ENCODE measurements at places on chromosomes 4 and X.

DNA sequence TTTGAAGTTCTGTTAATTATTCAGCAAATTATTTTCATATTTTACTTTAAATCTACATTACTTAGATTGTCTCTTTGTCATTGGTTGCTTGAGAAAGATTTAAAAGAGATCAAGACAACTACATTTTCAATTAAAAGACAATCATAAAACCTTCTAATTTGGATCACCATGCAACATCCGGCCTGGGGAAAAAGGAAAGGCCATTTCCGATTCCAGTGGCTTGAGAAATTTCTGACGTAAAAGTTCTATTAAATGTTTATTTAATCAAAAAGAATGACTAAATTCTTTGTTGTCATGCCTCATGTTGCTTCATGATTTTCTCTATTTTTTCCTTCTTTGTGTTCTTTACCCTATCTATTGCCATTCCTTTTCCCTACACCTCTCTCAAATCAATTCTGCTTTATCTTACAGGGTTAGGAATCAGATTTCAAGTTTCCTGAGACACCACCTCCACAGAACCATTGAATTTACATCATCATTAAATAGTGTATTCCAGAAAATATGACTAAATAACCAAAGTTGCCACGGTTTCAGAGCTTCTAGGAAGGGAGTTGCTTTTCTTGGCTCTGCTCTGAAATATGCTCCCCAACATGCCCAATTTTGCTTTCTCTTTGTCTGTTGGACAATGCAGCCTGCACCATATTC lies 124.6 kb upstream of the ACSL4 start:
- DNase-seq, result no peak

DNA sequence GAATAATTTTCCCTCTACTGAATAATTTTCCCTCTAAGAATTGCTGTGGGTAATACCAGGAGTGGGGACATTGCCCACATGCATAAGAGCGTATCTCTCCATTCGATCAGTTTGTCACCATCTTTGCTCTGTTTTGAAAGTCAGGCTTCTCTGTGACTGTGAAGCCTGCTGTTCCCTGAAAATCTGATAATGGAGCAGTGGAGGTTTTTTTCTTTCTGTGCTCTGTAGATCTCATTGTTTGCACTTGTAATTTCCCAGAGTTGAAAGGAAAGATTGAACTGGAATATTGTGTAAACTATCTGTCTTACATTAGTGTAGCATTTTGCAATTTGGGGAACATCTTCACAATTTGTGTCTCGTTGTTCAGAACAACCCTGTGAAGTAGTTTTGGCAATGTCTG lies 4.3 kb downstream of the ZXDB start:
- DNase-seq, result no peak

GRCh38 chrX:118666521-118666920 lies 60.9 kb upstream of the IL13RA1 start:
- no peak for DNase-seq

DNA sequence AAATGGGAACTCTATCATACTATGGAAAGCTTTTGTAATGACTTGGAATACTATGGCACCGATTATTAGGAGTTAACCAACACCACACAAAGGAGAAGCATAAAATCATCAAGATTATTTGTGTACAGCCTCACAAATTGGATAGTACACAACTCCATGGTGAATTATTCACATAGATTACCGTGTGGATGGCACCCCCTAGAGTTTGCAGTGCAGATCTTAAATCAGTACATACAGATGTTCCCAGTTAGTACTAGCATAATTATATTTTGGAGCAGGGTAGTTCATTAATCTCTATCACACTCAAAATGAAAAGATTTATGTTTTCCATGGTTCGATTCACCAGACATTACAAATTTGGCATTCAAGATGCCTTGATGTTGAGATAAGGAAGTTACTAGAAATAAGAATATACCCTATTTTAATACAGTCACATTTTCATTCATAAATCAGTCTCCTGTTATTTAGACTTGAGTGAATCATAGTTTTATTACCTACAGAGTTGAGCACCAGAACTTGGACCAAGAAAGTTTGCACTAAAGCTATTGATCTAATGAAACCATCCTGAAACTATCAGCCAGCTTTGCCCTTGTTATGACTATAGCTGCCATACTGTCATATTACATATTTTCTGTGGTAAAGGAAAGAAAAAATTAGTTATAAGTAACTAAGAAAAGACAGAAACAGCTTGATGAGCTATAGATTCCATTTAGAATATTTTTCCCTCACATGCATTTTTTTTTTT lies 531.8 kb downstream of the GLUD2 start:
- DNase-seq, result no peak

- no peak for DNase-seq
Observed at GRCh38 chr4:4202510-4202909, 24.2 kb downstream of the OTOP1 start.

- peak; percentile 35 for DNase-seq
Observed at GRCh38 chrX:152635941-152636340, 1.8 kb upstream of the GABRQ start.

- DNase-seq, result no peak
Observed at GRCh38 chr4:11471046-11471441, 42.4 kb upstream of the HS3ST1 start.

- peak; percentile 52 for DNase-seq
Observed at GRCh38 chr4:40121515-40121914, 64.9 kb downstream of the N4BP2 start.

- DNase-seq, result no peak
Observed at GRCh38 chr4:106318511-106318910, 2.2 kb downstream of the AIMP1 start.

GRCh38 chr4:82044141-82044993 lies 329.4 kb downstream of the HNRNPD start:
- DNase-seq, result peak; percentile 72

- DNase-seq, result no peak
Observed at GRCh38 chrX:132216806-132217202, 2.4 kb downstream of the RAP2C start.

- DNase-seq, result no peak
Observed at GRCh38 chr4:119540249-119540648, 88.4 kb downstream of the PDE5A start.

GRCh38 chr4:108834835-108835384 lies 72.1 kb upstream of the ETNPPL start:
- DNase-seq, result peak; percentile 7

- DNase-seq, result no peak
Observed at GRCh38 chr4:7087036-7087435, 19.2 kb upstream of the GRPEL1 start.

DNA sequence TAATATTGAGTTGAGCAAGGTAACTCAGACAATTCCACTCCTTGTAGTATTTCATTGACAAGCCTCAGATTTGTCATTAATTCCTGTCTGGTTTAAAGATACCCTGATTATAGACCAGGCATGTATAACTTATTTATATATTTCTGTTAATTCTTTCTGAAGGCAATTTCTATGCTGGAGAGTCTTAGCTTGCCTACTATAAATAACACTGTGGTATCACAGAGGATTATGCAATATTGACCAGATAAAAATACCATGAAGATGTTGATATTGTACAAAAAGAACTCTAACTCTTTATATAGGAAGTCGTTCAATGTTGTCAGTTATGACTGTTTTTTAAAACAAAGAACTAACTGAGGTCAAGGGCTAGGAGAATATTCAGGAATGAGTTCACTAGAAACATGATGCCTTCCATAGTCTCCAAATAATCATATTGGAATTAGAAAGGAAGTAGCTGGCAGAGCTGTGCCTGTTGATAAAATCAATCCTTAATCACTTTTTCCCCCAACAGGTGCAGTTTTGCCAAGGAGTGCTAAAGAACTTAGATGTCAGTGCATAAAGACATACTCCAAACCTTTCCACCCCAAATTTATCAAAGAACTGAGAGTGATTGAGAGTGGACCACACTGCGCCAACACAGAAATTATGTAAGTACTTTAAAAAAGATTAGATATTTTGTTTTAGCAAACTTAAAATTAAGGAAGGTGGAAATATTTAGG lies 821 bp downstream of the CXCL8 start:
- no peak for DNase-seq

DNA sequence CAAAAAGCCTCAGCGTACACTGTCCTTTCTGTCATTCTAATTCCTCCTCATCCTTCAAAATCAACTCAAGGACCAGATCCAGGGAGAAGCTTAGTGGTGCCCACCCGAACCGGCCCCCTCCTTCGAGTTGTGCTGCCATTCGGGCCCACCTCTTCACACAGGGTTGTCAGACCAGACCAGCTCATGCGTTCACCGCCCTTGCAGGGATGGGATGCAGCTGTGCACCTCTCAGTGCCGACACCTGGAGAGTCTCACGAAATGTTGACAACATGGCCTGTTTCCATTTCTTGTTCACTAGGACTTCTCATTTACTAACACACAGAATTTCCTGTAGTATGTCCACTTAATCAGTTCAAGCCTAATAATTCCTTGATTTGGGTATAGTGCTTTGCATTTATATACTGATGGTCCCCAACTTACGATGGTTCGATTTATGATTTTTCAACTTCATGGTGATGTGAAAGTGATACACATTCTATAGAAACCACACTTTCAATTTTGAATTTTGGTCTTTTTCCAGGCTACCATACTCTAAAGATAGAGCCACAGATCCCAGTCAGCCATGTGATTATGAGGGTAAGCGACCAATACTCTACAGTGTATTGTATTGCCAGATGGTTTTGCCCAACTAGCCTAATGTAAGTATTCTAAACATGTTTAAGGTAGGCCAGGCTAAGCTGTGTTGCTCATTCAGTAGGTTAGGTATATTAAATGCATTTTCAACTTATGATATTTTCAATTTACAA lies 23.3 kb downstream of the PKD2 start:
- DNase-seq, result no peak

GRCh38 chr4:151316645-151317044 lies 8.8 kb downstream of the SH3D19 start:
- DNase-seq, result no peak

DNA sequence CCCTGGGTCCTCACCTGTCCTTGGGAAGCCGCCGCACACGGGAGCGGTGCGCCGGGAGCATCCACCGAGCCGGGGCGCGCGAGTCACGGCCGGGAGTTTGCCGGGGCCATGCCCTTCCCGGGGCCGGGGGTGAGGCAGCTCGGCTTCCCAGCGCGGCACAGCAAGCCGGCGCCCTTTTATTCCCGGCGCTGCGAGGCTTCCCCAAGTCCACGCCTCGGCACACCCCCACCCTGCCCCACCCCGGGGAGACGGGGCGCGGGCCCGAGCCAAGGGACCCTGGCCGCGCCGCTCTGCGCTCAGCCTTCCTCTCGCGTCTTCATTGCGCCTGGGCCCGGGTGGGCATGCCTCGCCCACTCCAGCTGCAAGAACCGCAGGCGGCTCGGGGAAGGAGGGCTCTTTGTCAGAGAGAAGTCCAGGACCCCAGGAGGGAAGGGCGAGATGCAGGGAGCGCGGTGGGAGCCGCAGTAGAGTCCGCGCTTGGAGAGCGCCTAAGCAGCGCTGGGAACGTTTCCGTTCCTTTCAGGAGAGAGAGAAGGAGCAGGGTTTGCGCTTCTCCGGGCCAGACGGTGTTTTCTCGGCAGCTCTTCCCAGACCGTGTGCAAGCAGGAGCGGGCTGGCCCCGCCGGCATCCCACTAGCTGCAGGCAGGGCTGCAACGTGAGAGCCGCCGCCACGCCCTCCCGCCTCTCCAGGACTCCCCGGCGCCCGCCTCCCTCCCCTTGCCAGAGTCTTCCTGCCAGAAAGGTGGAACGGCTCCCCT lies at the start of gene MXRA5:
Gene MXRA5 (minus strand): TSS at position 152 of the 759 bp plus-strand sequence. CDS start 2,819 bp downstream, outside the sequence.
- peak; percentile 30 for DNase-seq

DNA sequence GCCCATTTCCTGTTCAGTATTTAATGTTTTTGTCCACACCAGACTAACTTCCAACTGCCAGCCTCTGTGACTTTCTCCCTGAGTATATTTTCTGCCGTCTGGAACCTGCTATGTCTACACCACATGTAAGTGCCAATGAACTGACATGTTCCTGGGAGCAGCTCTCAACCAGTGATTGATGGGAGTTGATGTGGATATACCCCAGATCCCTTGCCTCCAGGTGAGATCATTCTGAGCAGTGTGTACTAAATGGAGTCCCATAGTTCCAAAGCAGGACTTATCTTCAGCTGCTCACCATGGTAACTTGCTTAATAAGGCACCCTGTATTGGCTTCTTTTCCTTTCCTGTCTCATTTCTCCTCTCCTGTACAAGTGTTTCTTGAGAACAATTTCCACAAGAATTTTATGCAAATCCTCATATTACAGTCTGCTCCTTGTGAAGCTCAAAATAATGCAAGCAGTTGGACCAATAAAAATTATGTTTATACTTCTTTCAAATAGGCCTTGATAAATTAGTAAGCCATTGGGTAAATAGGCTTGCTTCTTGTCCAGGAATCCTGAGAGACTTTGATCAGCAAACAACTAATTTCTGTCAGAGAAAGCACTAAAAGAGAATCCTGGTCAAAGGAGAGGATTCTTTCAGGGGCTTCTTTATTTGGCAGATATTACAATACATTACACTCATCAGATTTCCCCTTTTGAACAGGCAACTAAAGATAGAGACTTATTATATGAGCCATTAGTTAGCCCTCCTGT lies 911.7 kb upstream of the NDST4 start:
- DNase-seq, result no peak

DNA sequence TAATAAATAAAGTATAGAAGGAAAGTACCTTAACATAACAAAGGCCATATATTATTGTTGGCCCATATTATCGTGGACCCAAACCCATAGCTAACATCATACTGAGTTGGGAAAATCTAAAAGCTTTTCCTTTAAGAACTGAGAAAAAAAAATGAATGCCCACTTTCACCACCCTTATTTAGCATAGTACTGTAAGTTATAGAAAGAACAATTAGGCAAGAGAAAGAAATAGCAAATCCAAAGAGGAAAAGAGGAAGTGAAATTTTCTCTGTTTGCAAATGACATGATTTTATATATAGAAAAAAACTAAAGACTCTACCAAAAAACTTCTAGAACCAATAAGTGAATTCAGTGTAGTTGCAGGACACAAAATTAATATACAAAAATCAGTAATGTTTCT lies 1854.6 kb downstream of the PCDH7 start:
- DNase-seq, result no peak

- no peak for DNase-seq
Observed at GRCh38 chr4:144799486-144799885, 153.5 kb downstream of the HHIP start.

- DNase-seq, result peak; percentile 35
Observed at GRCh38 chrX:12080265-12080664, 58.0 kb upstream of the FRMPD4 start.

DNA sequence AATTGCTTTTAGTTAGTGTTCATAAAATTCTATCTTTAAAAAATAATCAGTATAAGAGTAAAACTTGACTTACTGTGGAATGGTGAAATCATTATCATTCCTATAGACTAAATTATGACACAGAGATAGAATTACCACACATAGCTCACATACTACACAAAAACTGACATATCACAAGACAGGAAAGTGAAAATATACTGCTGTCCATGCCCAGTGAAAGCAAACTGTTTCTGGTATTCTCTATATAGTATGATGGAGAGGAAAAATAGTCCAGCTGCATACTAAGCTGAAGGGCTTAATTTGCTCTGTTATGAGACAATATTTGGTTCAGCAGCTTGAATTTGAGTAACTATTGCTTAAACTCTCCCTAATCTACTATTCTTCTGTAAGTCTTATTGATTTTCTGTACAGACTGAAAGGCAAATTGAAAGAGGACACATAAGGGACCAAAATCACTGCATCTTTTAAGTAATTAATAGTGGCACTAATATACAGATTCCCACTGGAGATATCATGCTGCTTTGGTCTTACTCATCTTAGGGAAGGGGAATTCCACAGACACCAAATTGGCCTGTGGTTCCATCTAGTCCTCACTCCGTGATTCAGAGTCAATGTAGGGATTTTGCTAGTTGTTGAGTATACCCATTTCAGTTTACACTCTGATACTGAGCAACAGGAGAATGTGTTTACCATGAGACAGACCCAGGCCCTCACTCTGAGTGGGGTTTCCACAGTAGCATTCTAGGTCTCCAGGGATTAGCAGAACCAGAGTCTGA lies 47.4 kb upstream of the AGA start:
- DNase-seq, result no peak

Data from Caki2 (cell line).